ENCODE measurements at places on chromosomes 16 and 17.

- peak; percentile 93 for DNase-seq
Observed at GRCh38 chr16:23504453-23505179, 5.7 kb downstream of the GGA2 start.

- DNase-seq: no peak
Observed at GRCh38 chr17:4519361-4519788, 20.7 kb downstream of the SPNS2 start.

- no peak for DNase-seq
Observed at GRCh38 chr16:80611171-80611929, 70.6 kb downstream of the DYNLRB2 start.

DNA sequence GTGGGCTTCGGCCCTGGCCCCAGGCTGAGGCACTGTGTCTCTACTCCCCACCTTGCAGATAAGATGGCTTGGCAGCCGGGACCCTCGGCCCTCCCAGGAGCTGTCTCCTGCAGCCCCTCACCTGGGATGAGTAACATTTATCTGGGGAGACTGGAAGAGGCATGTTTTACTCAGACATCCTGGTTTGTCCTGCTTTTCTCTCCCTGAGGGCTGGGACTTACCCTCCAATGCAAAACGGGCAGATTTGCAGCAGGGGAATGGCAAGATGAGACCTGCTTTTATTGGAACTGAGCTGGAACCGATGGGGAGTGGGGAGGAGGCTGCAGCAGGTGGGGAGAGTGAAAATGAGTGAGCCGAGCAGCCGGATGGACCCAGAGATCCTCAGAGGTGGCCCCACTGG, 27.3 kb upstream of the UBE2G1 start:
- DNase-seq: no peak

- no peak for DNase-seq
Observed at GRCh38 chr17:8552577-8553320, 77.8 kb downstream of the MYH10 start.

GRCh38 chr16:22721511-22722100, 92.4 kb upstream of the HS3ST2 start:
- DNase-seq: no peak

DNA sequence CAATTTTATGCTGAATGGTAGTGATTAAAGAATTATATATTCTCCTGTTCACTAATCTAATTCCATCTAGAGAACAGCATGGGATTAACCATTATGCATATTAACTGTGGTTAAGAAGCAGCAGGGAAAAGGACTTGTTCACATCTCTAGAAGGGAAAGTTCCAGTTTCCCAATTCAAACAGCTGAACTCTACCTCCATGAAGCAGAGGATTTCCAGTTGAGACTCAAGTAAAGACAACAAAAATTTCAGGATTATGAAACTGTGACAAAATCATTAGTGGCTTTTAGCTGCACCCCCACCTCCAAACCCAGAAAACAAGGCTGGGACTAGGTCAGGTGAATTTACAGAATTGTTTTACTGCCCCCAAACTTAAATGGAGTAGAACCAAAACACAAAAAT, 73.6 kb downstream of the USP32 start:
- no peak for DNase-seq

DNA sequence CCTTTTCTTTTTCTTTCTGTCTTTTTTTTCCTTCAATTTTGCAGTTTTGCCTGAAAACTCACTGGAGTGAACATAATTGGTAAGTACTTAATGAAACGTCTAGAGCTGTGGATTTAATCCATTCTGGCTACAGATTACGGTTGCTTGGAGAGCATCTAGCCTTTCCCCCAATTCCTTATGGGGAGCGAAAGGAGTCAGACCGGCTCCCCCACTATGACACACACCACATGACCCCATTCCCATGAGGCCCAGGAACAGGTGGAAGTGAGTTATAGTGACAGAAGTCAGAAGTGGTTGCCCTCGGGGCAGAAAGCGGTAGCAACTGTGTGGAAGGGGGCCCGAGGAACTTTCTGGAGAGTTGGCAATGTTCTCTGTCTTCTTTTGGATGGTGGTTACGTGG, 41.2 kb downstream of the EMP2 start:
- DNase-seq: no peak

DNA sequence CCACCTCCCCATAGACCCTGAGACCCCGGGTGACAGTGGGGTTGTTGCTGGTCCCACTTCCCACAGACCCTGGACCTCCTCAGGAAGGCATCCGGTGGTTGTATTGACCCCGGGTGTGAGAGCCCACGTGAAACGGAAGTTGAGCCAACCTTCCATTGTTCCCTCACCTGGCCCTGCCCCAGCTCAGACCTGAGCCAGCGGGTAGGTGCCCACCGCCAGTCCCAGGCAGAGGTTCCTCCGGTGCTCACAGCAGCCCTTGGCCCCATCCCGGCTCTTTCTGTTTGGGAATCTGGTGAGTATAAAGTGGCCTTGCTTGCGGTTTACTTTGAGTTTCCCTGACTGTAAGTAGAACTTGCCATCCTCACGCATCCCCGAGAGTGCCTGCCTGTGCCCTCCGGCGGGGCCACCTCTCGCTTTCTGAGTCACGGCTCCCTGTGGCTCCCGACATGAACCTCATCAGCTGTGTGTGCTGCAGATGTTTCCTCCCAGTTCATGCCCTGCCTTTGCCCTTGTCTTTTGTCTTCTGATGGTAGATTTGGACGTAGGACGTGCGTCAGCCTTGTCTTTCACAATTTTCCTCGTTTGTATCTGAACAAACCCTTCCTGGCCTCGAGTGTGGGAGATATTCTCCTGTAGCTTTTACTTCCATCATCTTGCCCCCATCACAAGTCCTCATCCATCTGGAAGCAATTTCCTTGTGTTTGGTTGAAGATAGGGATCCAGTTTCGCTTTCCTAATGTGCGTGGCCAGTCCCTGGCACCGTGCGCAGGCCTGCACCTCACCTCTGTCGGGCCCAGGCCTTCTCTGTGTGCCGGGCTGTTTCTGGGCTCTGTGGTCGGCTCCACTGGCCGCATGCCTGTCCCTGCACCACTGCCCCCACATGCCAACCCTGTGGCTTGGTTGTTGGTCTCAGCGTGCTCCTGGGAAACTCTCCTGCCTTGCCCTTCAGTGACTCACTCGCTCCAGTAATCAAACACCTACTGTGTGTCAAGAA, 76.0 kb downstream of the METRNL start:
- DNase-seq: peak; percentile 84

DNA sequence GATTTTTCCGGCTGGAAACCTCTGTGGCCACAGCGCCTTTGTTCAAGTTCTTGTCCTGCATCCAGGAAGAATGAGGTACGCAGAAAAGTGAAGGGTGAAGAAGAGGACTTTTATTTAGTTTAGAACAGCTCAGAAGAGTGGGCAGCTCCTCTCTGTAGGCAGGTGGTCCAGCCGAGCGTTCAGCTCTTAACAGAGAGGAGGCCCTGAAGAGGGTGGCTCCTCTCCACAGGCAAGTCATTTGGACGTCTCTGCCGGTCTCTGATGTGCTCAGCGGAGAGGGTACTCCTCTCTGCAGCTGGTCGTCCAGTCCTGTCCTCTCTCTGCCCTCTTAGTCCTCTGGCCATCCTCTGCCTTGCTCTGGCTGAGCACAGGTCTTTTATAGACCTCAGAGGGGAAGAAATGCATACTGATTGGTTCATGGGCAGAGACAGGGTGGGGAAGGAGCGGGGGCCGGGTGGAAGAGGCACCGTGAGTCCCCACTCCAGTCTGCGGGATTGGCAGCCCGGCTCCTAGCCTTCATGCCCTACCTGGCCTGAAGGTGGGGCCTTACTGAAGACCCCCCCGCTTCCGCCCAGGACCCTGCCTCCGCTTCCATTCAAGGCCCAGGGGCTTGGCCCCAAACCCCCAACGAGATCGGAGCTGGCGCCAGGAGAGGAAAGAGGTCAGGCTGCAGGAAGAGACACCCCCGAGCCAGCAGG, 70.0 kb upstream of the NKD1 start:
- DNase-seq: no peak

- no peak for DNase-seq
Observed at GRCh38 chr17:78709751-78710181, 72.3 kb downstream of the CYTH1 start.

GRCh38 chr16:1027501-1027815, 45.1 kb upstream of the SSTR5 start:
- no peak for DNase-seq

DNA sequence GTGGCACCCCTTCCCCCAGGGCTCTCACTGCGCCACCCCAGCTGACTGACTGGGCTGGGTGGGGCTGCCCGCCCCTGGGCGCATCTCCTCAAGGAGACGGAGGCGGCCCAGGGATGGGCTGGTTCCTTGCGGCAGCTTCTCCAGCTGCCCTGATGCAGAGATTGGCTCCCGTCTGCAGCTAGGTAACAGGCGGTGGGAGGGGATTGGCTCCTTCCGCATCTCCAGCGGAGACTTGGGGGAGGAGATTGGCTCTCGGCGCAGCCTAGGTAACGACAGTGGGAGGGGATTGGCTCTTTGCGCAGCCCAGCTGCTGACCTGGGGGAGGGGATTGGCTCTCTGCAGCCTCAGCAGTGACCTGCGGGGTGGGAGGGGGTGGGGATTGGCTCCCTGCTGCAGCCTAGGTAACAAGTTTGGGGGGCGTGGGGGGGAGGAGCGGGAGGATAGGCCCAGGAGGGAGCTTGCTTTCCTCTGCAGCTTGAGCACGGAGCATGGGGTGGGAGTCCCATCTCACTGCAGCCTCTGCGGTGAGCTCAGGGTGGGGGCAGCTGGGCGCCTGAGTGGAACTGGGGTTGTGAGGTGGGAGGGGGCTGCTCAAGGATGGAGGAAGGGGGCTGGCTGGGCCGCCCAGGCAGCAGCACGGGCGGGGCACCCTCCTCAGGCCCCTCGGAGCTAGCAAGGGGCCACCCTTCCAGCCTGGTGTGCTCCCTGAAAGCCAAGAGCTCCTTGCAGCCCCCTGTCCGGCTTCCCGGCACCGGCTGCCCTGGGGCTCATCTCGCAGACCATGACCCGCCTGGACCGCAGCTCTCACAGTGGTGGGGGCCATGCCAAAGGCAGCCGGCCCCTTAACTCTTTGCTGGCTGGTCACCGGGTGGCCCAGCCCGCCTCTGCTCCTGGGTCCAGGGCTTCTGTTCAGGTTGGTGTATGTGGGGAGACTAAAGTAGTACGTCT, 6.4 kb downstream of the NFE2L1 start:
- DNase-seq: no peak

DNA sequence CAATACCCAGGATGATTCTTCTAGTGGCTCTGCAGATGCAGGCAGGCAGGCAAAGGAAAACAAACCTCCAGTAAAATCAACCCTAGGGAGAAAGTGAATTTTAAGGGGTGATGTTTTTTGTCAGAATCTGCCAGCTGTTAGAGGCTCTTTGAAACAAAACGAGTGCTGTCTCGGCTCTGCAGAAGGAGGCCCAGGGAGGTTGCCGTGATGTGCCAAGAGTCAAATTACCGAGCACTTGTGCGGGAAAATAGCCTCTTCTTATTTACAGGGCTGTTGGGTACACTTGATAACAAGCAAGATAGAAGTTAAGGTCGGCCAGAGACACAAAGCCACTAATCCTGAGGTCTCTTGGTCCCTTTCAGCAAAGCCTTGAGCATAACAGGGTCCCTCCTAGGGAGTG, 68.9 kb upstream of the EEF2KMT start:
- DNase-seq: no peak

- DNase-seq: no peak
Observed at GRCh38 chr17:51354936-51355335, 94.6 kb downstream of the UTP18 start.

GRCh38 chr17:67150826-67151225, 94.2 kb downstream of the HELZ start:
- no peak for DNase-seq

DNA sequence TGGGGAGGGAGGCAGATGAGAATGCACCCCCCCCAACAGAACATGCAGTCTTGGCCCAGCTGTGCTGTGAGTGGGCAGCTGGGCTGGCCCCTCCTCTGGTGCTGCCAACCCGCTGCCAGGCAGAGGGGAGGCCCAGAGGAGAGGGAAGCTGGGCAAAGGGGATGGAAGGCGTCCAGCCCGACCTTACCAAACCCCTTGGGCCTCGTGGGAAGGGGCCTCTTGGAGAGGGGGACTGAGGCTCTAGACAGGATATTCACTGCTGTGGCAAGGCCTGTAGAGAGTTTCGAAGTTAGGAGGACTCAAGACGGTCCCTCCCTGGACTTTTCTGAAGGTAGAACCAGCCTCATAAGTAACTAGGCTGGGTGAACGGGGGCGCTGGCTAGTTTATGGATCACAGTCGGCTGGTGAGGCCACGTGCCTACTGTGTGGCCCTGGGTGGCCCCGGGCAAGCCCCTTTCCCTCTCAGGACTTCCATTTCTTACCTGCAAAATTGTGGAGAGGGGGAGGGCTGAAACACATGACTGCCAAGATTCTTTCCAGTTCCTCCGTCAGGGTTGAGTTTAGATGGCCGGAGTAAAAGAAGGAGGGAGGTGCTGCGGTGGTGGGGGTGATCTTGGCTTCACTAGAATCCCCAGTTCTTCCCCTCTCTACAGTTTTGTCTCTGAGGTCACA, 857 bp upstream of the STAT5A start:
- peak; percentile 66 for DNase-seq

- no peak for DNase-seq
Observed at GRCh38 chr17:28526381-28526780, 20.2 kb downstream of the FOXN1 start.

DNA sequence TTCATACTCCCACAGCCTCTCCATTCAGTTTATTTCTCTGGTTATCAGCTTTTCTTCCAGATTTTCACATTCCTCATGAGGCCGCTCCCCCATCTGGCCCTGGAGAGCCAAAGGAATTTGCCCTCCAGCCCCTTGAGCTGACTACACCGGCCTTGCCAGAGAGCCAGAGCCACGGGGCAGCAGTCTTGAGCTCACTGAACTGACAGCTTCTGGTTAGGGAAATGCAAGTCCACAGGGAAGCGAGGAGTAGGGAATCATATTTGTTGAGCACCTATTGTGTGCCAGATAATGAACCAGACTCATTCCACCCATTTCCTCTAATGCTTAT, 102.4 kb downstream of the ABCC12 start:
- no peak for DNase-seq

DNA sequence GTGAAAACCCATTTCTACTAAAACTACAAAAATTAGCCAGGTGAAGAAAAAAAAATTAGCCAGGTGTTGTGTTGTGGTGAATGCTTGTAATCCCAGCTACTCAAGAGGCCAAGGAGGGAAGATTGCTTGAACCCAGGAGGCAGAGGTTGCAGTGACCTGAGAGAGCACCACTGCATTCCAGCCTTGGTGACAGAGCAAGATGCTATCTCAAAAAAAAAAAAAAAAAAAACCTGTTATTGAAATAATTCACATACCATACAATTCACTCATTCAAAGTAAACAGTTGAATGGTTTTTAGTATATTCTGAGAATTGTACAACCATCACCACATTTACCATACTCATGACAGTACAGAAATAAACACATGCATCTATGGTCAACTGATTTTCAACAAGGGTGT, 31.0 kb downstream of the ZNRF1 start:
- DNase-seq: no peak

All from suppressor macrophage treated with lipopolysaccharide for 4 hours (primary cell).